ENCODE measurements at places on chromosomes 3 and 15.

DNA sequence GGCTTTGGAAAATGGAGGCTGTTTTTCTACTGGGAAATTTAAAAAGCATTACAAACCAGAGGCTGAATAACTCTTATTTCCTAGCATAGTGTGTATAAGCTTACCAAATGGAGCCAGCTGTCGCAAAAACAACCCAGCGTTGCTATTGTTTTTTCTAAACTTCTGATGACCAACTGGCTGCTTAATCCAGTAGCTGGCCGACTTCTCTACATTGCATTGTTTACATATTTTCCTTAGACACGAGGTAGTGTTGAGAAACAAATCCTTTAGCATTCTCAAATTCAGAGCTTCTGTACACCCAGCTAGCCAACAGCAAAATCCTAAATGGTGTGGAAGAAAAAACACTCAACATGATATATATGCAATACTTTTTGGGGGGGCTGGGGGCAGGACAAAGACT is 161.0 kb upstream of the ADAMTS9 start:
- DNase-seq = peak; percentile 6

DNA sequence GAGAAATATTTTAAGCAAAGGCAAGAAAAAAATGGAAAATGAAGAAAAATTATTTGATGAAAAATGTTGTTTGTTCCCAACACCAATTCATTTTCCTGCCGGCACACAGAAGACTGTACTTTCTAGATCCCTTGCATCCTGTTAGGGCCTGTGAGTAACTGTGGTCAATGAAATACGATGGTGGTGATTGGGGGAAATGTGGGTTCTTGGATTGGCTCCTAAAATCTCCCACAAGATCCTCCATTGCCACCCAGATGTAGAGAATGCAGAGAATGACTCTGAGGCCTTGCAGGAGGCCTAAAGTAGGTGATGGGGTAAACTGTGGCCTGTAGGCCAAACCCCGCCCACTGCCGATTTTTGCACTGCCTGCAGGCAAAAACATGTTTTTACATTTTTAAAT is 46.3 kb upstream of the C3orf70 start:
- DNase-seq = peak; percentile 18

DNA sequence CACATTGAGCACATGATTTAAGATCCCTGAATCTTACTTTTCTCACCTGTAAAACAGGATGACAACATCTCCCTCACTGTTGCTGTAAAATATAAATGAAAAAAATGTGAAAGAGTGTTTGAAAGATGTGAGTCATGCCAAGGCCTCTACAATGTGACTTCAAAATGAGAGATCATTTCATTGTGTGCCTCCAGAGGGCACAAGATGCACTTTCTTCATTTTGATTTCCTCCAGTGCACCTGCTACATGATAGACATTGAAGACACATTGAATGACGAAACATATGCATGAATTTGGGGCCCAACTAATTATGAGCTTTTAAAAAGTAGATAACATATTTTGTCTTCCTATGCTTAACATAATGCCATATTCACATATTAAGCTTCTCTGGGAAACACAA is 170.3 kb downstream of the MOBP start:
- no peak for DNase-seq

DNA sequence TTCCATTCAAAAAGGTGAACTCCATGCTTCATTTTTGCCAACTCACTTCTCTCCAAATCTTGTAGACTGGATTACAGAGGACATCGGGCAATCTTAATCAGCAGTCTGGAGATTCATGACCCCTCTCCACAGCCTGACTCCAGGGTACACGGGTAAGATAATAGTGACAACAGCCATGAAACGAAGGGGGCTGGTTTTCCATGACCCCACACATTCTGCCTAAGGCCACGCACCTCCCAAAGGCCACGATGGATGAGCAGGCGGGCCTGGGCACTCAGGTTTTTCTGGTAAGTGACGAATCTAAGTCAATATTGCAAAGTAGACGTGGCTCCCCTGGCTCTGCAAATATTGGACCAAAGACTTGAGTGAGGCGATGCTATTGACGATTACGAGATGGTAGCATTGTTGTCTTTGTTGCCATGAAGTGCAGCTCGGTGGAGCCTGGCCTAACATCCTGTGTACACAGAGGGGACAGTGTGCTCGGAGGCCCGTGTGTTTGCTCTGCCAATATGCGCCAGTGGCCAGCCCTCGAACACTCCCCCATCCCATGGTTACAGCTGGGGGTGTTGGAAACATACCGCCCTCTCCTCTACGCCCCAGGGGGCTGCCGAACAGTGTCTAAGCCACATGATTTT is 119.1 kb downstream of the OPA1 start:
- DNase-seq = no peak

- no peak for DNase-seq
Measured at GRCh38 chr3:9704347-9705322, 1.0 kb downstream of the CPNE9 start.

Data from GM04503 (cell line).